ENCODE measurements at places on chromosomes 6 and 20.

DNA sequence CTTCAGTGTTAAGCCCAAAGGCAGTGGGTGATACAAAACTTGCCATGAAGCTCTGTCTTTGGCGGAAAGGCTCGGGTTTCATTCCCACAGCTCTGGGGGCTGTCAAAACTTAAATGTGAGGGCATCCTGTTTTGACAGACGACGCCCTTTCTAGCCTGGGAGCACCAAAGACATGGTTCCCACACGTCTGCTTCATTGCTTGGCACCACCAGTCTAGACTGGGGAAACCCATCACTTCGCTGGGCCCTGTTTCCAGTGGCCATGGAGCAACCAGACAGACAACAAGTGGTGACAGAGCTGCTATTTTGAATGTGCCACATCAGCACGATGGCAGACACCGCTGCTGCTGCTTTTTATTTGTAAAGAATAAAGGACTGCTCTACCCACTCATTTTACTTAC lies 127.5 kb downstream of the SASH1 start:
- DNase-seq: no peak

DNA sequence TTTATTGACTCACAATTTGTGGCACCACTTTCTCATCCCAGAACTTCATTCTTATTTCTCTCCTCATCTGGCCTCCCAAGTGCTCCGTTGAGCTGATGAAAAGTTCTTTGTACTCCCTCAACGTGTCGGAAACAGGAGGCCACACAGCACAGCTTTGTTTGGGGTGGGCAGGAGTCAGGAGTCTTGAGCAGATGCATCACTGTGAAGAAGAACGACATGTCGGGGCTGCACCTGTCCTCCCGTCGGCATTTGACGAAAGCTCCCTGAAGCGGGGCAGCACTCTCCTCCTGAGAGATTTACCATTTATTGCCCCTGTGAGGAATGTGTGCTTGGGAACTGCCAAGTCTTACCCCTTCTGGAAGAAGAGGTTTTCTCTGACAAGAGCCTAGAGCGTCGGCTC lies 28.1 kb downstream of the TAF8 start:
- no peak for DNase-seq

GRCh38 chr20:31833130-31833930 lies 12.1 kb downstream of the FOXS1 start:
- DNase-seq: peak; percentile 38

- DNase-seq: peak; percentile 27
Measured at GRCh38 chr20:43187476-43188233, 2.1 kb downstream of the PTPRT start.

- no peak for DNase-seq
Measured at GRCh38 chr6:2480267-2480966, 235.0 kb upstream of the GMDS start.

- no peak for DNase-seq
Measured at GRCh38 chr20:61759286-61760065, 306.2 kb downstream of the TAF4 start.

DNA sequence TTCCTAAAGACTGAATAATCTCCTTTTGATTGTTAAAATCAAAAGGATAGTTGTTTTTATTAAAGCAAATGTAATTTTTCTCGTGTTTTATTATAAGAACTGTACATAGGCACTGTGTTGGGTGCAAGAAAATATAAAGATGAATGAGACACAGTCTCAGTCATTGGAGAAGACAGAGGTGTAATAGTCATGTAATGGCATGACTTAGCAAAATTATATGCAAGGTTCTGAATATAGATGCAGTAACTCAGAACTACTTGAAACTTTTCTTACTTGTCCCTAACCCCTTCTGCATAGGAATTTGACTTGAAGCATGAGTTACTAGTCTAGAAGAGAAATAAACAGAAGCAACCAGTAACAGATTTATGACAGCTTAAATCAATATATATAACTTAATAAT lies 14.9 kb downstream of the WTAP start:
- DNase-seq: no peak
